Cardiac muscle cell (in vitro differentiated cells and primary cell): ENCODE measurements at places on chromosomes 7 and 10. TPM values are rescaled to one million over a fixed set of nuclear protein-coding genes. Genes with fewer than 3 reads are reported as not detected.

TAC1 gene
- not detected in 2 replicates for polyA plus RNA-seq

ITGB8 gene
- polyA plus RNA-seq = 0.34 and 0.47 TPM in 2 replicates

ECHDC3 gene
- polyA plus RNA-seq = 8.4 and 26.3 TPM in 2 replicates

PTPN12 gene
- polyA plus RNA-seq = 13.4 and 24.1 TPM in 2 replicates

PNLIPRP3 gene
- not detected in 2 replicates for polyA plus RNA-seq

GSTO2 gene
- polyA plus RNA-seq = 3.0 and 5.1 TPM in 2 replicates

SPDYE2B gene
- 0.43 and 0.72 TPM in 2 replicates for polyA plus RNA-seq

NEURL1 gene
- 1.4 and 3.5 TPM in 2 replicates for polyA plus RNA-seq

SRRT gene
- polyA plus RNA-seq = 111 and 148 TPM in 2 replicates

DNA sequence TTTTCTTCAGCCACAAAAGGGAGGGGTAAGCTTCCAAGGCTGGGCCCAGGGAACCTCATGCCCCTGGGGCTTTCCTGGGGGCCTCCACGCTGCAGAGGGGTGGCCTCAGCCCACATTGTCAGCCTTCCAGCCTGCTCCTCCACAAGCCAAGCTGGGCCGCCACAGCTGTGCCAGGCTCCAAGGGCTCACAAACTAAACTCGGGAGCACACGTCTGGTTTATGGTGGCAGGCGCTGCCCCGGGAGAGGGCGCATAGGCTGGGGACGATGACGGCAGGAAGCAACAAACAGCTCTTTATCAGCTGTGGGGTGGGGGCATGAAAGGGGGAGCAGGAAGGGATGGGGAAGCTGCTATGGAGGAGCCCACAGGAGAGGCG lies 6.3 kb upstream of the CDH23 start:
- DNase-seq = no peak
- peaks cover 33% of the 10 kb centered on the region for H3K27me3 ChIP-seq
- no peak overlapping the region for H3K4me3 ChIP-seq
- peaks cover 4% of the 10 kb centered on the region for H3K4me1 ChIP-seq
- no peaks in the 10 kb centered on the region for H3K36me3 ChIP-seq
- no peak overlapping the region for H3K27ac ChIP-seq

DNA sequence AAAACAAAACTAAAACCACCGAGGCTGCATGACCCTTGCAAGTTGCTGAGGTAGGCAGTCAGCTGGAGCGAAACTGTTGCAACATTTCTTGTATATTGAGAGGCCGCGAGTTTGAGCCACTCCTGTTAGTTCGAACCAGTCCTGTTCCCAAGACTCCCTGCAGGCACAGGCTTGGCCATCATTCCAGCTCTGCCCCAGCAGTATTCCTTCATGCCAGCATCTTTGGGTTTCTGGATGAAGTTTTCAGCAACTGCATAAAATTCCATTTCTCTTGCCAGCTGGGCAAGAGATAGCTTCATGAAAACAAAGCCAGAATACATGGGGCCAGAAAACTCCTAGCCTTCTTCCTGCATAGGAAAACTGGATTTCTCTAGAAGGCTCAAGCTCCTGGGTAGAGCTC lies 207.6 kb downstream of the FRMD4A start:
- no peak for DNase-seq
- H3K4me1 ChIP-seq = no peaks in the 10 kb centered on the region
- no peak overlapping the region for H3K27ac ChIP-seq
- H3K4me3 ChIP-seq = no peak overlapping the region
- H3K36me3 ChIP-seq = no peaks in the 10 kb centered on the region

DNA sequence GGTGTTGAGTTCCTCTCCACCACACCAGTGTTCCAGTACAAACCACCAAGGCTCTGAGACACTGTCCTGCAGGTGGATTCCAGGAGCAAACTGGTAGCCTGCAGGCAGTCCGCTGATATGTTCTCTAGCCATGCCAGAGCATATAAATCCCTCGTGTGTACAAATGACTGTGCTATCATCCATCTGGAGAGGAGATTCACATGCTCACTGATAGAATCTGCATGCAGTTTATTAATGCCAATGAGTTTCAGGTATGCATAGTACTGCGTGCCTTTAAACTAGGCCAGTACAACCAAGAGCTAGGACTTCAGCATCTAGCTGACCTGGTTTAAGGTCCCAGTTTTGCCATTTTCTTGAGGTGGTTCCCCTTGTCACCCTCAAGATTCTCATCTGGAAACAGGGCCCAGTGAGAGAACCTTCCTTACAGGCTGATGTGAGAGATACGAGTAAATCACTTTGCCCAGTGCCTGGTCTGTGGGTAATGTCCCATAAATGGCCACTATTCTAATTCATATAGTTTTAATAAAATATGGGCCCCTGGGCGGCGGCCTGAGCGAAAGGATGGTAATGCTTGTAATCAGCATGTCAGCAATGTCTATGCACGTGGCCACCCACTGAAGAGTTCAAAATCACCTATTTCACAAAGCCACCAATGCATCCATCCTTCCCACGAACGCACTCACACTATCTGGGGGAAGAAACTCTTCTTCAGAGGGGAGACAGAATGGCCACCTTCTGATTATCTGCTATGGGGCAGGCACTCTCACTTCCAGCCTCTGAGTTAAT lies 268.0 kb upstream of the ZMIZ1 start:
- no peaks in the 10 kb centered on the region for H3K27me3 ChIP-seq
- no peak for DNase-seq
- H3K27ac ChIP-seq = no peak overlapping the region

DNA sequence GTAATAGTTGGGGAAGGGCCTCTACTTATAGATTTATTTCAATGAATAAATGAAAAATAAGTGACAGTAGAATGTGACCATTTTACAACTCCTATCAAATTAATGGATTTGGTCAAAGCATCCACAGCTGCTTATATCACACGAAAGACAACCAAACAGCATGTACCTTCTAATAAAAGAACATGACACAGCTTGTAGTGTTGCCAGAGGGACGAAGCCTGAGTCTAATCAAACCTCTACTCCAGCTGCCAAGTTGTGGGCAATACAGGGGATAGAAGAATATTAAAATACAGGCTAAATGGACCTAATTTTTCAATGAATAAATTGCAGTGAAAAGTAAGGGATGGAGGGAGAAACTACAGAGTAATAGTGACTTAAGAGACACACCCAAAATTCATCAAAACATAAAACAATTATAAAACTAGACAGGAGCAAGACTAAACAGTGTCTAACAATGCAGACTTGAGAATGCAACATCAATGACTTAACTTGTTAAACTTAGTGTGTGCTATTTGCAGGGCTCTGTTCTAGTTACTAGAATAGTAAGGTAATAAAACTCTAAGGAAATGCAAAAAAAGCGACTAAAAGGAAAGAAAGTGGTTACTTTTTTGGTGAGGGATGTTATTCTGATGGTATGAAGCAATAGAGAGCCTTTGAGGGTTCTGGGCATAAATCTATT lies 853.8 kb downstream of the GRM8 start:
- no peak for DNase-seq
- H3K27me3 ChIP-seq = no peaks in the 10 kb centered on the region
- H3K27ac ChIP-seq = no peak overlapping the region
- no peaks in the 10 kb centered on the region for H3K36me3 ChIP-seq
- no peak overlapping the region for H3K4me3 ChIP-seq
- no peaks in the 10 kb centered on the region for H3K4me1 ChIP-seq

- no peak overlapping the region for H3K4me3 ChIP-seq
- DNase-seq = no peak
Observed at GRCh38 chr10:117670116-117670904, 127.8 kb downstream of the EMX2 start.

GRCh38 chr10:105150259-105150880 lies 509.3 kb downstream of the SORCS3 start:
- DNase-seq = no peak
- no peak overlapping the region for H3K4me3 ChIP-seq
- no peak overlapping the region for H3K27ac ChIP-seq
- H3K4me1 ChIP-seq = no peaks in the 10 kb centered on the region

DNA sequence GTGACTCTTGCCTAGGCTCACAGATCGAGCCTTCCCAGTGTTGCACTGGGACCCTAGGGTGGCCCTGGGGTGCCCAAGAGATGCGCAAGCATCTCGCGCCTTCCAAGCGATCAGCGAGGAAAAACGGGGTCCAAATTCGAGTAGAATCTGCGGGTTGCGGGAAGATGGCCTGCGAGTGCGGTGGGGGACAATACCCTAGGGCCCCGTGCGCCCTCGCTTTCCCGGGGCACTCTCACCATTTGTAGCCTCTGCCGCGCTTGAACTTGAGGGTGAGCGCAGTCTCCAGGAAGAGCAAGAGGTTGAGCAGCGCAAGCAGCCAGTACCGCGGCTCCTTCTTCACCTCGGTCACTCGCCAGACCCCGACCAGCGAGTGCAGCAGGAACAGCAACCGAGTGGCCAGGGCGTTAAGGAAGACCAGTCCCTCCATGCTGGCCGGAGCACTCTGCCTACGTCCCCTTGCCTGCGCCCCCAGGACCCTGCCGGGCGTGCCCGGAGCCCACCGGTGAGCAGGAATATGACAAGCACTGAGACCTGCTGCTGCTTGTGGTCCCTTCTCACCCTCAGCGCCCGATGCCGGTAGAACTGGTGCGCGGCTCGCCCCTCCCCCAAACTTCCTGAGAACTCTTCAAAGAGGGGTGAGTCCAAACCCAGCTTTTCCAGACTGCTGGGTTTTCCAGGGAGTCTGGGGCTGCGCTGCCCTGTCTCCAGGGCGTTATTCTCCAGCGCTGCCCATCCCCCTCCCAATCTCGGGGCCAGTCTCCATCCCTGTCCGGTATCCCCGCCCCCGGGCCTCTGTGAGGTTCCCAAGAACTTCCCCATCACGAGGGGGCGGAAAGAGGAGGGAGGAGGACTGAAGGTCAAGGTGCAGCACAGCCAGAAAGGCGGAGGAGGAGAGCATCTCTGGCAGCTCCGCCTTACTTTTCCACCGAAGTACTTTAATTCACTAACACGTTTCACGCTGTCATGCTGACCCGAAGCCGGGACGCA lies at the start of gene TMEM26:
TSS of gene TMEM26 (minus strand) at position 727 of the 987 bp plus-strand sequence. CDS start at position 427, 300 bp downstream.
- H3K4me3 ChIP-seq = peak within 1 kb of the TSS; percentile 69
- H3K4me1 ChIP-seq = peaks cover 12% of the 10 kb centered on the region
- H3K27ac ChIP-seq = no peak within 1 kb of the TSS
- peaks cover 57% of the 10 kb centered on the region for H3K27me3 ChIP-seq
- H3K36me3 ChIP-seq = no peaks in the 10 kb centered on the region

DNA sequence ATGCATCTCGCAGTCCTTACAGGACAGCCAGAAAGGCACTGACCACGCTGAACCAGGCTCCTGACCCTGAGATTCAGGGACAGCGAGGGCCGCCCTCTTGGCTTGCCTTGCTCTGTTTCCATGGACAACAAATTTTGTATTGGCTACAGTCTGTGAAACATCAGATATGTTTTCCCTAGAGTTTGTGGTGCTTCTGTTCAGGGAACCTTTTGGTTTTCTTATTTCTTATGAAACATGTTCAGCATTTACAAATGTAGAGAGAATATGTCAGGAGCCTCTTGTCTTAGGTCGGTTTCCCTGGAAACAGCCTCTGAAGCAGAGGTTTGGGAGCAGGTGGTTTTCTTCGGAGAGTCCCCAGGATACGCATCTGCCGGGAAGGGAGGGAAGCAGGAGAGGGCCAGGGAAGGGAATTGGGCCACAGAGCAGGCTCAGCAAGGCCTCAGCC lies 260.1 kb downstream of the CCDC3 start:
- no peak overlapping the region for H3K4me3 ChIP-seq
- H3K4me1 ChIP-seq = no peaks in the 10 kb centered on the region
- no peak for DNase-seq
- H3K27ac ChIP-seq = no peak overlapping the region
- no peaks in the 10 kb centered on the region for H3K36me3 ChIP-seq

DNA sequence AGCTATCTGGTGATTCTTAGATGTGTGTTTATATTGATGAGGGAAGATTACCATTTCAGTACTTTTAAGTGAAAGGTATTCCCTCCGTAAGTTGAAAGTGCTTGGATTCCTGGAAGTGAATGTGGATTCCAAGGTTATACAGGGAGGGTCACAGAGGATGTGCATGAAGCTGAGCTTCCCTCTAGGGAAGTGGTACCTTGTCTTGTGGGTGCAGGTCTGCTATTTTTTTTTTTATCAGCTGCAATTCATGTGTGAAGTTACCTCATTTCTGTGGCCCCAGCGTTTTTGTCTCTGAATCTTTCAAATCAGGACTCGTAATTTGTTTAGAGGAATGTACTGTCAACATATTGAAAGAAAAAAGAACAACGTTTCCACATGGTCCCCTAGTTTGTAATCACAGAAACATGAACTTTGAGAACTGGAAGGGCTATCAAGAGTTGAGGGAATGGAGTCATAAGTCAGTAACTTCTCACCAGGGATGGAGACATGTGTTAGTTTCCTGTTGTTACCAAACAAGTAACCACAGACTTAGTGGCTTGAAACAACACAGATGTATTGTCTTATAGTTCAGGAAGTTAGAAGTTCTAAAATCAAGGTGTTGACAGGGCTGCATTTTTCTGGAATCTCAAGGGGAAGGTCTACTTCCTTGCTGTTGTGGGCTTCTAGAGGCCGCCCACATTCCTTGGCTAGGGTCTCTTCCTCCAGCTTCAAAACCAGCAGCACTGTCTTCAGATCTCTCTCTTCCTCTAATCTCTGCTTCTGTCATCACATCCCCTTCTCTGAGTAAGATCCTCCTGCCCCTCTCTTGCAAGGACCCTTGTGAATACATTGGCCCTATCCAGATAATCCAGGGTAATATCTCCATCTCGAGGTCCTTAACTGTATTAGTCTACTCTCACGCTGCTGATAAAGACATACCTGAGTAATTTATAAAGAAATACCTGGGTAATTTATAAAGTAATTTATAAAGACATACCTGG lies 64.4 kb downstream of the RAB18 start:
- H3K27ac ChIP-seq = no peak overlapping the region
- H3K27me3 ChIP-seq = no peaks in the 10 kb centered on the region
- DNase-seq = no peak
- H3K4me3 ChIP-seq = no peak overlapping the region
- H3K36me3 ChIP-seq = no peaks in the 10 kb centered on the region
- H3K4me1 ChIP-seq = peaks cover 10% of the 10 kb centered on the region

GRCh38 chr10:95297402-95297801 lies 6.6 kb upstream of the PDLIM1 start:
- no peak overlapping the region for H3K4me3 ChIP-seq
- peaks cover 6% of the 10 kb centered on the region for H3K27me3 ChIP-seq
- peak; percentile 58 for DNase-seq
- H3K27ac ChIP-seq = peak overlapping the region; percentile 42
- H3K4me1 ChIP-seq = peaks cover 22% of the 10 kb centered on the region

DNA sequence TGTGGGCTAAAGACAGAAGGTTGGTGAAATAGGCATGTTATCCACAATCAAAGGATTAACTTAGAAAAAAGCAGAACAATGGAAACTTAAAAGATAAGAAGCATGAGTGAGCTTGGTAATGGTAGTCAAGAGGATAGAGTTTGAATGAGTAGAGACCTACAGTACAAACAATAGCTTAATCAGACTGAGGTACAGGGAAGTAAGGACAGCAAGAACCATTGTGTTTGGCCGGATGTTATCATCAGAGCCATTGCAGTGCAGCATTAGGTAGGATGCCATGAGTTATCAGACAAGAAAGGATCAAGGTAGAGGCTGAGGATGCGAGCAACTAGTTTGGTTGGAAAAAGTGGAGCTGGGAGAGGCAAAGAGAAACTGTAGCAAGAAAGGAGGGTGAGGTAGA lies 353.3 kb upstream of the VSTM2A start:
- H3K4me3 ChIP-seq = no peak overlapping the region
- no peak for DNase-seq
- H3K4me1 ChIP-seq = no peaks in the 10 kb centered on the region
- H3K36me3 ChIP-seq = no peaks in the 10 kb centered on the region
